ENCODE measurements at places on chromosomes 1 and 21.

DNA sequence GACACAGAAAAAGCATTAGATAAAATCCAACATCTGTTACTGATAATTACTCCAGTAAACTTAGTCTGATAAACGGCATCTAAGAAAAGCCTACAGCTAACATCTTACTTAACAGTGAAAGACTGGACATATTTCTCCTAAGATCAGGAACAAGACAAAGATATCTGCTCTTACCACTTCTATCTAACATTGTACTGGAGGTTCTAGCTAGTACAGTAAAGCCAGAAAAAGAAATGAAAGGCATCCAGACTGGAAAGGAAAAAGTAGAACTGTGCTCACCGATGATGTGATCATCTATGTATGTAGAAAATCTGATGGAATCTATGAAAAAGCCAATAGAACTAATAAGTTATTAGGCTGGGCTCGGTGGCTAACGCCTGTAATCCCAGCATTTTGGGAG lies 21.7 kb downstream of the NEXN start:
- no peak for DNase-seq

DNA sequence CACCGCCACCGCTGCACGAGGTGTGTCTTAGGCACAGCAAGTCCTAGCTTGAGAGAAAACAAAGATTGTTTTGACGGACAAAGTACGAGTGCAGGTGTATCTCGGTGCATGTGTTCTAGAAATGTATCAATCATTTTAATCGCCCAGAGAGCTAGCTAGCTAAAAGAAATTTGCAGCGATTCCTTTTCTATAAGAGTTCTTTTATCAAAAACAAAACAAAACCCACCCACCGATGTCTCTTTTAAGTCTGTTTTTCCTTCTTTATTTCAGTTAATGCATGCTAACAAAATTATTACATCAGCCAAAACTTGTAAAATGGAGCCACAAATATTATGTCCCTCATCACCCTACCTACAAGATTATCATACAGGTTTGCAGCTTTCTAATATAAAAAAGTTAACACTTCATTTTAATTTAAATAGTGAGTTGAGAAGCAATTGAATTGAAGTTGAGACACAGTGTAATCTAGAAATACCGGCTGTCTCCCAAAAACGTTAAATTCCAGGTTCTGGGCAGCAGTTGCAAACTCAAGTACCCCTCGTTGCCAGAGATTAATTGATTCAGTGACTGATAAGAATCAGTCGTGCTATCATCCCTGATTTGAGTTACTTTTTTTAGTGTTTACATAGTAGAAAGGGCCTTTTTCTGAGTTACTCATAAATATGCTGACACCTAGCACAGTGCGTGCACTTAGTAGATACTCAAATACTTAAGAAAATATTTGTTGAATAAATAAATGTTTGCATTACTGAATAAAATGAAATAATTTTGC lies 1.5 kb upstream of the SYDE2 start:
- DNase-seq: no peak

DNA sequence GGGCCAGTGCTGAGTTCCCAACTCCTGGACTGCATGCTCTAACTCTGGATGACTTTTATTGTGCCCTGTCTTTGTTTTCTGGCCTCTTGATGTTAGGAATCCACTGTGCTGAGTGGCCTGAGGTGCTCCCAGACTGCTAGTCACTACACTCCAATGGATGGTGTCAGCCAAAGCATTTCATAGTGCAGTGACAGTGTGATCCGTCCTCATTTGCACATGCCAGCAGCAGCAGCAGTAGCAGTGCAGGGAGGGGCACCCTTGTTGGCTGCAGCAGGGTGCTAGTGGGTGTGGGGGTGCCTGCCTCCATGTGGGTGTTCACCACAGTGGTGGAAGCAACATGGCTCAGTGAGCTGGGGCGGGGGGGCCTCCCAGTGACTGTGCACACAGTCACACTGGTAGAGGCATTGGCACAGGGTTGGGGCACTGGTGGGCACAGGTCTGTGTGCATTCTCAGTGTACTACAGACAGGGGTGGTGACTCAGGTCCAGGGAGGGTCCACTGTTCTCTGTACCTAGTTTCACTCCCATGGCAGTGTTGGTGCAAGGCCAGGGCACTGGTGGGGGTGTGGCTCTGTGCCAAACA lies 214.0 kb downstream of the ZC3H11B start:
- no peak for DNase-seq

DNA sequence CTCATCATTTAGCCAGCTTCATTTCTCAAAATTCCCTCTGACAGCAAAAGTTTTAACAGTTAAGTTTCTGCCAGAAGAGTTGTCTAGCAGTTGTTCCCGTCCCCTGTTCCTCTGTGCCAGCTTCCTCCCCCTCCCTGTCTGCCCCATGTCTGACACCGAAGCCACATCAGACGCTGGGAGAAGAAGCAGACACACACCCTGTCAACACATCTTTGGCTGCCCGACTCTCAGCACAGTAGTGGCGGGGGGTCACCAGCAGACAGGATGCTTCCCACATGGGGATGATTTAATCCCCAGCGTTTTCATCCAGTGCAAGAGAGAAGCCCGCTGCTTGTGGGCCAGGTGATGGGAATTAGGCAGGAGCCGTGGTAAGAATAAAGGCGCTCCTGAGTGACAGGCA lies 379.4 kb upstream of the RUNX1 start:
- no peak for DNase-seq

- DNase-seq: no peak
These were observed 42.4 kb downstream of the PEX14 start for GRCh38 chr1:10516925-10517676.

GRCh38 chr1:204972426-204972825 lies 70.6 kb upstream of the CNTN2 start:
- DNase-seq: no peak

DNA sequence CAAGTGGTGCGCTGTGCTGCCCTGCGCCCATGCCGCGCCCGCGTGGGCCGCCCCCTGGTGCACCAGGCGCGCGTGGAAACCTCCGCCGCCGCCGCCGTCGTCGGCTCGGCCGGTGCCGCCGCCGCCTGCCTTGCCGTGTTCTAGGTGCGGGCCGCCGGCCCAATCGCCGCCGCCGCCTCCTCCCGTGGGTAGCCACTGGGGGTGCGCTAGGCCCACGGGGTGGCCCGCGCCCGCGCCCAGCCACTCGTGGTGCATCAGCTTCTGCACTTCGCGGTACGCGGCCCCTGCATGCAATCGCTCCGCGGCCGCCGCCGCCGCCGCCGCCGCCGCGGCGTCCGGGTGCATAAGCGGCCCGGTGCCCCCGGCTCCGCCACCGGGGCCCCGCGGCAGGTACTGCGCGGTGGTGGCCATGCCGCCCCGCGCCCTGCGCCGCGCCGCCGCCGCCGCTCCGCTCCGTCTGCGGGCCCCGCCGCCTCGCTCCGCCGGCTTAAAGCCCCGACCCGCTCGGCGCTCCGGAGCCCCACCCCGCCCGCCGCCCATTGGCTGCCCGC lies at the start of gene POU3F1:
TSS of gene POU3F1 (minus strand) at position 461 of the 551 bp plus-strand sequence. CDS start at position 411, 50 bp downstream.
- DNase-seq: no peak

- no peak for DNase-seq
These were observed 75.6 kb upstream of the ROR1 start for GRCh38 chr1:63698001-63698838.

GRCh38 chr21:45318556-45319404 lies 31.1 kb upstream of the POFUT2 start:
- DNase-seq: no peak

GRCh38 chr1:157469752-157470675 lies 82.3 kb downstream of the FCRL5 start:
- no peak for DNase-seq

- DNase-seq: no peak
These were observed 5.3 kb upstream of the KIF17 start for GRCh38 chr1:20723159-20723536.

- DNase-seq: peak; percentile 57
These were observed 23.7 kb upstream of the C1orf198 start for GRCh38 chr1:230892018-230892491.

GRCh38 chr1:55464550-55464949 lies 249.4 kb upstream of the USP24 start:
- no peak for DNase-seq

- DNase-seq: no peak
These were observed 14.7 kb downstream of the RUNX1 start for GRCh38 chr21:35034203-35034926.

GRCh38 chr1:116151739-116152576 lies 40.8 kb downstream of the MAB21L3 start:
- DNase-seq: peak; percentile 81

- no peak for DNase-seq
These were observed 4.9 kb upstream of the AK5 start for GRCh38 chr1:77276941-77277340.

- no peak for DNase-seq
These were observed 2.0 kb downstream of the MTX1 start for GRCh38 chr1:155210314-155211104.

DNA sequence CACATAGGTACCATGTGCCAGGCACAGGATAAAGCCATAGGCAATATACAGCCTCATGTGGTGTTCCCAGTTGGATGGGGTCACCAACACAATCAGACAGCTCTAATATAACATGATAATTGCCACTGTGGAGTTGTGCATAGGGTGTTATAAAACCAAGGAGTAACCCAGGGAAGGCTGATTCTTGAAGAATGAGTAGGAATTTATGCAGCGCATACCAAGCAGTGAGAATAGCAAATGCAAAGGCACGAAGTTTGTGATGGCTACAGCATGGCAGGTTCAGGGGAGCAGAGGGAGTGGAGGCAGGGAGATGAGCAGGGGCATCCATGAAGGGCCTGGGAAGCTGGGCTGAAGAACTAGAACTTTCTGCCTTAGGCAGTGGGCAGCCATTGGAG lies 20.4 kb upstream of the SLC2A1 start:
- DNase-seq: no peak

DNA sequence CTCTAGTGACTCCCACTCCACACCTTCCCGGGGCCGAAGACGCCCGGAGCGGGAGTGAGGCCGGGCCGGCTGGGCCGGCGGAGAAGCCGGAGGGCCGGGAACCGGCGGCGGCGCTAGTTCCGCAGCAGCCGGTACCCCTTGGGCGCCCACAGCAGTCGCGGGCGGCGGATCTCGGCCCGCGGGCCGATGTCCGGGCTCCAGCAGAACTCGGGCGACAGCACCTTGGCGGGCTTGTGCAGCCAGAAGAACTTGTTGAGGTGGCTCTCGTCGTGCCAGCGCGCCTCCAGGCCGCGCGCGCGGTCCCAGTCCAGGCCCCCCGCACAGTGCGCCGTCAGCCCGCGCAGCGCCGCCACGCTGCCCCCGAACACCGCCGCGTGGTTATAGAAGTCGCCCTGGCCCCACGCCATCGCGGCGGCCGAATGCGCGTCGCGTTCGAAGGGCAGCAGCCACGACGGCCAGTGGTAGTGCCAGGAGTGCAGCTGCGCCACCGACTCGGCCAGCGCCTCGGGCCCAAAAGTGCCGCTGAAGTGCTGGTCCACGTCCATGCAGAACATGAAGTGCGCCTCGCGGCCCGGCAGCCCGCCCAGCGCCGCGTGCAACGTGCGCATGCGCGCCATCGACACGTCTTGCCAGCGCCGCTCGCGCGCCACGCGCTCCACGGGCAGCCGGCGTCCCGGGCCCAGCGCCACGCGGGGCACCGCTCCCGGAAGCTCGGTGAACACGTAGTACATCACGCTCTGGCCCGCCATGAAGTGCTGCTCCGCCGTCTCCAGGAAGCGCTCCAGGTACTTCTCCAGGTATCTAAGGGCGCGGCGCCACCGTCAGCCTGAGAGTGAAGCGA lies 14.0 kb downstream of the A3GALT2 start:
- no peak for DNase-seq

GRCh38 chr1:40140211-40140973 lies 20.8 kb upstream of the RLF start:
- DNase-seq: peak; percentile 9

- DNase-seq: no peak
These were observed 113.4 kb downstream of the NGF start for GRCh38 chr1:115224636-115225035.

- DNase-seq: no peak
These were observed 136.9 kb upstream of the BMP8A start for GRCh38 chr1:39354572-39354971.

DNA sequence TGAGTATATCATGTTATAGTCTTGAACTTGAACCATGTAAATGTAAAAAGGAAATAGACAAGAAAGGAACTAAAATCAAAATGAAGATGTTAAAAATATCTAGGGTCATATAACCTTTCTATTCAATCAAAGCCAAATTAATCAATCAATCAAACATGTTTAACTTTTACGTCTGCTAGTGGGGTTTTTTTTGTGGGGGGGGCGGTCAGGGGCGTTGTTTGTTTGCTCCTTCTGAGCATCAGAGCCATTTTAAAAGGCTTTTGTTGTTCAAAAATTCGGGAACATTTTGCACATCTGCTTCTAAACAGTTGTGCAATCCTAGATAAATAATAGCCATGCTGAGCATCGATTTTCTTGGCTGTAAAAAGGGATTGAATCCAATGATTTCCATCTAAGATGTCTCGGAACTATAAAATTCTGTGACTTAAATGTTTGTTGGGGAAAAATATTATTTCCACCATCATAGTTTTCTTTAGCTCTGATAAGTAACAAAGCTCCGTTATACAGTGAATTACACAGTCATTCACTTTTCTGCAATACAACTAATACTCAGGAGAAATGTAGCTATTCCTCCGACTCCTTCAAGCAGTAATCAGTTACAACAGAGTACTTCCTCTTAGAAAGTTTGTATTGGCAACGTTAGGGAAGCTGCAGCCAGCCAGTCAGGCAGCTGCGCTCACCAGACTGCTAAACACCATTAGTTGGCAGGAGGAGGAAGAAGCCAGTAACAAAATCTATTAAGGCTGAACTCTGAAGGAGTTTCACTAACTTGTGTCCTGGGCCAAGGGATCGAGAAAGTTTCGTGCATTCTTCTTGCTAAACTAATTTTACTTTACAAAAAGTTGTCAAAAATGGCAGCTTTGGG lies 2.2 kb downstream of the SPATA6 start:
- DNase-seq: no peak

- no peak for DNase-seq
These were observed 13.5 kb downstream of the KCNN3 start for GRCh38 chr1:154856544-154856943.

GRCh38 chr1:241518476-241519307 lies 863 bp downstream of the FH start:
- peak; percentile 42 for DNase-seq

DNA sequence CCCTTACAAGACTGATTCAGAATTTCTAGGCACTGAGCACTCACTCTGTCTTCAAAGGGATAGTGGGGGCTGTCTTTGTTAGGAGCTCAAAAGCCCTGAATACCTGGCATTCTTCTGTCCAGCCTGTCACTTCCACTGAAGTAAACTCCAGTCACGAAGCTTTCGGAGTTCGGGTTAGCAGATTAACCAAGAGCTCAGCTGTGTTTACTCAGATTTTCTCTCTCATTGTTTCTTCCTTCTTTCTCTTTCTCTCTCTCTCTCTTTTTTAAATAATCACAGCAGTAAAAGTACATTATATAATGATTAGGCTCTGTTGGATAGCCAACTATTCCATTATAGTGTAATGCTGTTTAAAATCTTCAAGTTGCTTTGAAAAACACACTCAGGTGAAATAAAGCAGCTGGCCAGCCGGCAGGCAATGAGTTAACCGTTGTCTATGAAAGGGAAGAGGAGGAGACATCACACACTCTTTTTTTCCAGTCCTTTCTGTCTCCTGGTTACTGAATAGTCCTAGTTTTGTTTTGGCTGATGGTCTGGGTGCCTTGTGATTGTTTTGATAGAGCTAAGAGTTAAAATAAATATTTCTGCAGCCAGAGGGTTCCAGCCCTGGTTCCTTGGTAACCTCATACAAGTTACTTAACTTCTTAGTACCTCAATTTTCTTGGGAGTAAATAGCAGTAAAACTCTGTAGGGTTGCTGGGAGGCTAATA lies 89.8 kb downstream of the ADSS2 start:
- no peak for DNase-seq

Data from GM12865 (cell line).